ENCODE measurements at places on chromosomes 13 and 19.
A peak's percentile ranks its signal among the peaks of the same experiment; 100 is the strongest.

DNA sequence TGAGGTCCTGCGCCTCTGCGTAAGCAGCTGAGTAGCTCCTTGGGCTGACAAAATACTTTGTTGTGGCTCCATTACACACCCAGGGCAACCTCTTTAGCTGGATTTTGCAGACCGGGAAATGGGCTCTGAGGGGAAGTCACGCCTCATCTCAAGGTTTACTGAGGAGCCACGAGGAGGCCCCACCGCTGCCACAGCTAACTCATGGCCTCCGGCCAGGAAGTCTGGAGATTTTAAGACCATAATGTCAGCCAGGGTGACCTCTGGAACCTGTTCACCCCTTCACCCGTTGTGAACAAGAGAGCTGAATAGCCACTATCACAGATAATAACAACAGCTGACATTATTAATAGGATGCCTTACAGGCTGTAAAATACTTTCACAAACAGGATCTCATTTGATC is 351.3 kb upstream of the TMTC4 start:
- DNase-seq: no peak

DNA sequence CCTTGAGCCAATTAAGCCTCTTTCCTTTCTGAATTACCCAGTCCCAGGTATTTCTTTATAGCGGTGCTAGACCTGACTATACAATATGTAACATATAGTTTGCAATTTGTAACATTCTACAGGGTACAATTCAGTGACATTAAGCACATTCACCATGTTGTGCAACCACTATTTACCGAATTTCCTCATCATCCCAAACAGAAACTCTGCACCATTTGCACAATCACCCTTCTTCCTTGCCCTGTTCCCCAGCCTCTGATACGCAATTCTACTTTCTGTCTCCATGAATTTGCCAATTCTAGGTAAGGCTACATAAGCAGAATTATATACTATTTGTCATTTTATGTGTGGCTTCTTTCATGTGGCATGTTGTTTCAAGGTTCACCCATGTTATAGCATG is 13.7 kb upstream of the SIGLEC10 start:
- DNase-seq: no peak

- no peak for DNase-seq
Observed at GRCh38 chr19:3047496-3048189, 14.7 kb downstream of the TLE5 start.

DNA sequence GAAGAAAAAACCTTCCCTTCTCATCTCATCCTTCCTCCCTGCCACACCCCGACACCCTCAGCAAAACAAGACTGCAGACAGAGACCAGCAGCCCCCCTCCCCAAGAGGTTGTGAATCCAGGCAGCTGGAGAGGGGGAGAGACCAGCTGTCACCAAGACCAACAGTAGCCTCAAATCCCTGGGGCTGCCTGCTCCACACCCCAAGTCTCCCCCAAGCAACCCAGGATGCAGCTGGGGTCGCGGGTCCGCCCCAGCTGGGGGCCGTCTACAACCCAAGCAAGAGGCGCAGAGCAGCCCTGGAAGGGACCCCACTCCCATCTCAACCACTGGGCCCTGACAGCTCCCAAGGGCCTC is 7.1 kb downstream of the KLF16 start:
- DNase-seq: no peak

GRCh38 chr13:39565036-39565949 is 37.7 kb downstream of the LHFPL6 start:
- no peak for DNase-seq

GRCh38 chr13:45851171-45851921 is at the start of gene SIAH3:
Gene SIAH3 (minus strand): TSS chr13:45851753. CDS start chr13:45851629, 124 bp downstream.
- peak; percentile 13 for DNase-seq

DNA sequence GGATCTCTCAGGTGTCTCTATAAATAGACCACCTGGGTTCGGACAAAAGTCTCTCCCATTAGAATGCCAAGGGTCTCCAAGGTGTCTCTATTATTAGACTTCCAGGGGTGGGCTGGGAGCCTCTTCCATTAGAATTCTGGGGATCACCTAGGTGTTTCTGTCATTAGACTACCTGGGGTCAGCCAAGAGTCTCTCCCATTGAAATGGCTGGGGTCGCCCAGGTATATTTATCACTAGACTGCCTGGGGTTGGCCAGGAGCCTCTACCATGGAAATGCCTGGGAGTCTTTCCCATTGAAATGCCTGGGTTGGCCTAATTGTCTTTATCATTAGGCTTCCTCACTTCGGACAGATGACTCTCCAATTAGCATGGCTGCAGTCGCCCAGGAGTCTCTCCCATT is 1565.5 kb downstream of the UQCRFS1 start:
- no peak for DNase-seq

DNA sequence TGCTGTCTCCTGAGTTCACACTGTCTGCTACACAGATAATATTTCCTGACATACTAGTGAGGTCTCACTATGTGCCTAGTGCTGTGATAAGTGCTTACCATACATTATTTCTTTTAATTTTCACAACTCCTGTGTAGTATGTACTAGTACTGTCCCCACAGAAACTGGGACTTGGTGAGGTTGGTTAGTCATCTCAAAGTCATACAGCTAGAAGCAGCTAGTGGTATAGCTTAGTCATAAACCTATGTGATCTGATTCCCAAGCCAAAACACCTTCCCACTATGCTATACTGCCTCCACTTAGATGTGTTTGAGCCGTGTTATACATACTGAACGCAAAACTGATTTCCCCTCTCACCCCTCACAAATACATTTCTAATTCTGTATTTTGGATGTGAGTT is 10.5 kb downstream of the MTMR6 start:
- DNase-seq: peak; percentile 43

DNA sequence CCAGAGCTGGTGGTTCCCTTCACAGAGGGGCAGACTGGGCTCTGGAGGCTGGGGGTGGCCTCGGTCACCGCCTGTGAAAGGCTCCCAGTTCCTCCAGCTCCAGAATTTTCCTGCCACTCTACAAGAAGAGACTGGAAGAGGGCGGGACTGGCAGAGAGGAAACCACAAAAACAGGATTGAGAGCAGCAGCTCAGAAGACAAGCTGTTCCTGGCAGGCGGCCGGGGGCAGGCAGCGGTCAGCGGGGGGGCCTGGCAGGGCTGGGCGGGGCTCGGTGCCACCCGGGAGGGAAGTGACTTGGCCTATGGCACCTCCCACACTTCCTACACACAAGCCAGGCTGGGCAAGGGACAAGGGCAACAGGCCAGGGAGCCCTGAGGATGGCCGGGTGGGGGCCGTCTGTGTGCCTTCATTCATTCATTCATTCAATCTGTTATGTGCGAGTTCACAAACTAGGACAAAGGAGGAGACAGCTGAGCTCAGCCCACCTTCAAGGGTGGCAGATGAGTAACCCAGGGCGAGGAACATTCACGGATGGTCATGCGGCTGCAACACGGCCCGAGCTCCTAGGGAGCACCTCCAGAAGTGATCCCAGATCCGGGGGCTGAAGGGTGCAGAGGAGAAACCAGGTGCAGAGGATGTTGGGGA is 16.9 kb upstream of the BTBD2 start:
- no peak for DNase-seq

DNA sequence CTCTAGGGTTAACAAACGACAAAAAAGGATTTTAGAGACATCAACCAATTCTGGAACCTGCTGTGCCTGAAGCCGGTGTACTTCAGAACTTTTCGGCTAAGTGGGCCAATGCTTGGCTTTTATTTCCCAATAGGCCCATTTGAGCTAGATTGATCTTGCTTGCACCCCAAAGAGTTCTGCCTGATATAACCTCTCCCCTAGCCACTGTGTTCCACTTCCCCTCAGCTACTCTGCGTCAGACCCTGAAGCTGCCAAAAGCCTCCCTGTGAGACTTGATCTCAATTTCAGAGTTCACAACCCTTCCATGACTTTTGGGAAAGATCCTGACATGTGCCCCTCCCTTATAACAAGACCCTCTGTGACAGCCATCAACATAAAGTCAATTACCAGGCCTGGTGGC is 5.6 kb upstream of the SIGLEC14 start:
- no peak for DNase-seq

- DNase-seq: no peak
Observed at GRCh38 chr19:1468821-1469254, 10.2 kb downstream of the C19orf25 start.

GRCh38 chr13:106243011-106243565 is 292.4 kb downstream of the EFNB2 start:
- DNase-seq: no peak

- DNase-seq: no peak
Observed at GRCh38 chr13:46173656-46174055, 8.3 kb downstream of the LCP1 start.

DNA sequence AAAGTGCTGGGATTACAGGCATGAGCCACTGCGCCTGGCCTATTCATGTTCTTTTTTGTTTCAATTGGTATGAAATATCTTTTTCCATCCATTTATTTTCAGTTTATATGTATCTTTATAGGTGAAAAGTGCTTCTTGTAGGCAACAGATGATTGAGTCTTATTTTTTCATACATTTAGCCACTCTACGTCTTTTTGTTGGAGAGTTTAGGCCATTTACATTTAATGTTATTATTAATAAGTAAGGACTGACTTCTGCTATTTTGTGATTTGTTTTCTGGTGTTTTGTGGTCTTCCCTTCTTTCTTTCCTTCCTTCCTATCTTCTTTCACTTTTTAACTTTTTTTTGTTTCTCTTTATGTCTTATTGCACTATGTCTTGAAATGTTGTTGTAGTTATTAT is 16.7 kb upstream of the KBTBD7 start:
- no peak for DNase-seq

DNA sequence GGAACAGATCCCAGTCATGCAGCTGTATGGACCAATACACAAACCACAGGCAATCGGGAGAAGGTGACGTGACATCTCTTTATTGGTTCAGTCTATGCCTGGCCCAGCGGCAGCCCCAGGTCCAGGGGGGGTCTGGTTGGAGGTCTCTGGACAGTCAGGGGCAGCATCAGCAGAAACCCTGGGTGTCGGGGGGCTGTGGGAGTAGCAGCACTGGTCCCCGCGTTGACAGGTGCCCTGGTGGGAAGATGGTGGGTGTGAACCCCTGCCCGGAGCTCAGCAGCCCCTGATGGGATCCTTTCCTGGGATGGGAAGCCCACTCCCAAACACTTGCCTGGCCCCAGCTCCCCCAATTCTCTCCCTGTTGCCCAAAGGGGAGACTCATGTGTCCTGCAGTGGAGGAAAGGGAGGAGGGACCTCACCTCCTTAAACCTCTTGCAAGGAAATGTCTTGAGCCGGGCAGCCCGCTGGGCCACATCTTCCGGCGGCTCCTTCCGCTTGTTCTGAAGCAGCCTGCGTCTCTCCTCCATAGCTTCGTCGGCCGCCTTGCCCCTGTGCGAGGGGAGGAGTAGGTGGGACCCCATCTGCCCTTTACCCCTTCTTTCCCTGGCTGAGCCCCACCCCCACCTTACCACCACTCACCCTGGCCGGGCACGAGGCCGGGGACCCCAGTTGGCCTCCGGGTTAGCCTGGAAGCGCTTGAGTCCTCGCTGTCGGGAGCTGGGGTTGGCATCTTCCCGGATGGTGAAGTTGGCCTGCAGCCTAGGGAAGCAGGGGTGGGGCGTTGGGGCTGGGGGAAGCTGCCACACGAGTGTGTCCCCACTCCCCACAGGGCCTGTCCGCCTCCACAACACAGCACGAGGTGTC is 2.4 kb upstream of the LYL1 start:
- DNase-seq: no peak

- no peak for DNase-seq
Observed at GRCh38 chr13:42808341-42808940, 27.1 kb downstream of the FAM216B start.

DNA sequence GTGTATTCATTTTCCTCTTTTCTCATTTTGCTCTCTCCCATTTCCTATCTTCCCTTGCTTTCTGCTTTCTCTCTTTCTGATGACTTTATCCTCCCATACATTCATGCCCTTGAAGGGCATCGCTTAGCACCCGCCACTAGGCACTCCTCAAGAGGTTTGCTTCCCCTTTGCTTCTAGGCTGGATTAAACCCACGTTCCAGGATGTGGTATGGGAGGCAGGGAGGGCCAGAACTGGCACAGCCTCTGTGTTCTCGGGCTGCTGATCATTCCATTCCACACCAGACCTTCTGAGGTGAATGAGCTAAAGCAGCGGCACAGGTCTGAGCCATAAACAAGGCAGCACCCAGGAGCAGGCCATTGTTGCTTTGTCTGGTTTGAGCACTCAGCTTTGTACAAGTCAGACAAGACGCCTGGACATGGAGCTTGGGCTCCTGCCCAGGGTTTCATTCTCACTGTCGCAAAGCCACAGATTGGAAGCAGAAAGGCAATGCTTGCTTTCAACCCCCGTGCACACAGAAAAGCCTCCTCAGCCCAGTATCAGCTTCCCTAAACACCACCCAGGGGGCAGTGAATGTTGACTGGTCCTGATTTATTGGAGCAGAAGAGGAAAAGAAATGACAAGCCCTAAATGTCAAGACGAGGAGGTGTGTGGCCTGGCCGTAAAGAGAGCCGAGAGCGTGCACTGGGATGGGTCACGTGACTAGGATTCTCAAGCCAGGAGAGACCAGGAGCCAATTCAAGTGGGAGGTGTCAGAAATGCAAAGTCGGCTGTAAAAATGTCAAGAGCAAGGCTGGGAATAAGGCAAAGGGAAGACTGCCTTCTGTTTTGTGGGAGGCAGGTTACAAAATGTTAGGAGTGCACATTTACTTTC is 218.0 kb upstream of the SERP2 start:
- DNase-seq: no peak

DNA sequence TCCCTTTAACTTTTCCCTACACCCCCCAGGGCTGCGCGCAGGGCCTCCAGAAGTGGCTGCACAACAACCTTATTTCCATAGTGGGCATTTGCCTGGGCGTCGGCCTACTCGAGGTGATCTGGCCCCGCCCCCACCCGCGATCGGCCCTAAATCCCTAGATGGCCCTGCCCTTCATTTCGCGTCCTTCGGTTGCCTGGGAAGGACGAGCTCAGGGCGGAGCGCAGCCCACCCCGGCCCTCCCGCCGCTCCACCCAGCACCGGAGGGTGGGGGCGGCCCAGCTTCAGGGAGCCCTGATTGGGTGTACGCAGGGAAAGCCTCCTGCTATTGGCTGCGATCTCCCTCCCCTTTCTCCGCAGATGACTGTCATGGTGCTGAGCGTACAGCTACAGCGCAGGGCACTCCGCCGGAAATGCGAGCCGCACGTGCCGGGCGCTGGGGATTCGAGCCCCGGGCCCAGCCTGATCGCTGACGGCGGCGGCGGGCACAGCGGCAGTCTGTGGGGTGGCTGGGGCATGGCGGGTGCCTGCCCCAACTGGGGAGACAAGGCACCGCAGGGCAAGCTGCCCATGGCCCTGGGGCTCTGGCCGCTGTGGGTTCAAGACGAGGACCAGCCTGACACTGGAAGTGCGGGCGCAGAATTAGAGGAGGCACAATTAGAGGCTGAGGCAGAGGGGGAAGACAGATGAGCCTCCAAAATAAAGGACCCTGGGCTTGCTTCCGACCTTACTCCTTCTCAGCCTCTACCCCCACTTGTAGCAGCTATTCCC is 4.3 kb downstream of the CD37 start:
- no peak for DNase-seq

DNA sequence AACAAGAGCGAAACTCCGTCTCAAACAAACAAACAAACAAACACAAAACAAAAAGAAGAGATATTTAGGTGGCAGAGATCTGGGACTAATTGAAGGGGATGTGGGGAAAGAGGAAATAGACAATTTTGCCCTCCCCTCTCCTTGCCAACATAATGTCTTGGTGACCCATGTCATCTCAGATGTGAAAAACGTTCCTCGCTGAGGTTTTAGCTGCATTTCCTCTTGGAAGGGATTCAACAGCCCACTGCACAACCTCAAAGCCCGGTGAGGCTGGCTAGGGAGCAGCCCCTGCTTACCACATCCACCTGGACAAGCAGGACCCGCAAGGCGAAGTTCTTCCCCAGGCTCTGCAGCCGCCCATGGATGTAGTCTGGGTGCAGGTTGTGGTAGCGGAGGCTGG is 4.9 kb downstream of the ERCC1 start:
- DNase-seq: no peak

All from activated CD4-positive, alpha-beta T cell treated with anti-CD3 and anti-CD28 coated beads, Interleukin-2, amount 50 U/mL, for 24 hours (primary cell).